ENCODE measurements at places on chromosomes 5 and 9. TPM values are rescaled to one million over a fixed set of nuclear protein-coding genes. Genes with fewer than 3 reads are reported as not detected.

The IFNA17 gene
- total RNA-seq, result not detected

The MAST4 gene
- 2.0 TPM for total RNA-seq

The SPAG8 gene
- total RNA-seq, result 0.56 TPM

The SAXO1 gene
- not detected for total RNA-seq

The AFF4 gene
- total RNA-seq, result 32.1 TPM

The CLTB gene
- 145 TPM for total RNA-seq

The PCDHAC2 gene
- total RNA-seq, result 4.4 TPM

The TRMO gene
- 13.5 TPM for total RNA-seq

The LYSMD3 gene
- 11.3 TPM for total RNA-seq

The TMEM174 gene
- total RNA-seq, result not detected
